Aorta (tissue), 5 donors: ENCODE measurements at places on chromosomes 7 and 10. TPM values are rescaled to one million over a fixed set of nuclear protein-coding genes. Genes with fewer than 3 reads are reported as not detected.

GRCh38 chr10:73641328-73642060 lies at the start of gene MYOZ1:
Gene MYOZ1, minus strand, starts transcription at chr10:73641474. Its CDS starts 1,457 bp downstream, at chr10:73640017.
- no peak for DNase-seq

DNA sequence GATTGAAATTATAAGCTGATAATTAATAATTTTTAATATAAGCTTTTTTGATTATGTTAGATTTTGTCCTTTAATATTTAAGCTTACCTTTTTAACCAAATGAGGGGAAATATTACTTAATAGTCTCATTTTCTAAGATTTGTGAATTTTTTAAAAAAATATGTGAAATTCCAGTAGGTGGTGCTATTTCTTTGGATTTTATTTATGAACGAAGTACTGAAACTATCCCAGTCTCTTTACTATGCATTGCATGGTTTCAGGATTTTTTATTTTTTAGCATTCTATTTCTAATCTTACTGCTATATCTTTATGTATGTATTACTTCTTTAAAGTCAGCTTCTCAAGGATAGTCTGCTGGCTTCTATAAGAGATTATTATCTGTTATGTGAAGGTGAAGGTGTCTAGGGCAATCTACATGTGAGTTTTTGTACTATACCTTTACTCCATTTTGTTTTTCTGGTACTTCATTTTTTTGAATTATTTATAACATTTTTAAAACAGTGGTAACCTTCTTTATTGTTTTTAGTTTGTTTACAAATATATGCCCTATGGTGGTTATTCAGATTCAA lies 78.3 kb downstream of the ATRNL1 start:
- no peak for DNase-seq

DNA sequence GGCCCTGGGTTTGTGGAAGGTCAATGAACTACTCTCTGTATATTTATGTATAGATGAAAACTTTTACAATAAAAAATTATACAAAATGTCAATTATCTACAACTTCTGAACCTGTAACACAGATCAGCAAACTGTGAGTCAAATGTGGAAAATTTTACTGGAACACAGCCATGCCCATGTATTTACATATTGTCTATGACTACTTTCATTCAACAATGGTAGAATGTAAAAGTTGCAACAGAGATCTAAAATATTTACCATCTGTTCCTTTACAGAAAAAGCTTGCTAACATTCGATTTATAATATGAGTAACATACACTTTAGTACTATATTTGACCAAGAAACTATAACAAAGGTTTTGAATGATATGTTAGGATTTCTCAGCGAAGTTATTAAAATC lies 481.6 kb downstream of the PARD3 start:
- DNase-seq, result no peak

- DNase-seq, result no peak
These were observed 75.9 kb downstream of the ELMO1 start for GRCh38 chr7:37372750-37373149.

- DNase-seq, result peak; percentile 69
These were observed 129.1 kb upstream of the CHST15 start for GRCh38 chr10:124222318-124222987.

DNA sequence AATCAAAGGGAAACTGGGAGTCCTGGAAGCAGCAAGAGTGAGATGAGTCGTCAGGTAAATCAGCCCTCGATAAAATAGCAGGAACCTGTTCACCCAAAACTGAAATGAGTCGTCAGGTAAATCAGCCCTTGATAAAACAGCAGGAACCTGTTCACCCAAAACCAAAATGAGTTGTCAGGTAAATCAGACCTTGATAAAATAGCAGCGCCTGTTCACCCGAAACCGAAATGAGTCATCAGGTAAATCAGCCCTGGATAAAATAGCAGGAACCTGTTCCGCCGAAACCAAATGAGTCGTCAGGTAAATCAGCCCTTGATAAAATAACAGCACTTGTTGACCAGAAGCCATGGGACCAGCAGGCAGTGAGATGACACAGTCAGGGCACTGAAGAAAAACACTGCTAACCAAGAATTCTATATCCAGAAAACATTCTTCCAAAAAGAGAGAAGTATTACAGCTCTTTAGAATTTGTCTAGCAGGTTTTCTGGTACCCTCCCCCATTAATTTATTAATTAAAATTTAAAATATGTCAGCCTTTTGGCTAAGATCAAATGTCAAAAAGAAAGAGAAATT lies 3.4 kb upstream of the CYP2E1 start:
- DNase-seq, result no peak

DNA sequence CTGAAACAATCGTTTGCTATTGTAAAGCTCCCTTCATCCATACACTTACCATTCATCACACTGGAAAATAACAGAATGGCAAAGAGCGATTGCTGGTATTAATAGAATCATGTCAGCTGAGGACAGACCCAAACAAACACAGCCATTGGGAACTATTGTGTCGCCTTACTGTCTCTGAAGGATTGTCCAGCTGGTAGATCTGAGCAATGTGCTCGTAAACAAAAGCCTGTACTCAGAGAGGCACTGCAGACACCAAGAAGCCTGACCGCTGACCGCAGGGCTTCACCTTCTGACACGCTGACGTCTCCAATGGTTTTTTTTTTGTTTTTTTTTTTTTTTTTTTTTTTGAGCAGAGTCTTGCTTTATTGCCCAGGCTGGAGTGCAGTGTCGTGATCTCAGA lies 151.0 kb upstream of the FRMD4A start:
- no peak for DNase-seq

DNA sequence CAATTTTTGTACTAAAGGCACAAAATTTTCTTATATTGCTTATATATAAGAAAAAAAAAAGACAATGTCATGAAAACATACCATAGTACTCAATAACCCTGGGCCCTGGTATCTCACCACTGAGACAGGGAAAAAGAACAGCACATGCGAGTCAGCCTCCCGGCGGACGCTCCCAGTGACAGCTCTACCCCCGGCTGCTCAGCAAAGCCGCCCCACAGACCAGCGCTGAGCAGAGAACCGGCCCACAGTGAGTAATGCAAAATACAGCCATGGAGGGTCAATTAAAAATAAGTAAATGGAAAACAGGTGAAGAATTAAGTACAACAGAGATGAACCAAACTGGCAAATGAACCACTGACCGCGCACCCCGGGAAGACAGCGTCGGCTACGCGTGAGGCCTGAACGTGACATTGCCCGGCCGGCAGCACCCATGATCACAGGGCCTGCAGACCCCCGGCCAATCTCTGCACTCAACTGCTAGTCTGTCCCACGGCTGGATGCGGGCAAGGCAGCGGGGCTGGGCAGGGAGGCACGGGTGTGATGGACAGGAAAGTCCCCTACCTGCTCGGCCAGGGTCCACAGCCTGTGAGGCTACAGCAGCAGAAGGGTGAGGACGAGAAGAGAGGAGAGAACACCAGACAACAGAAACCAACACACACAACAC lies 175.9 kb downstream of the ZMYND11 start:
- DNase-seq, result peak; percentile 61

- no peak for DNase-seq
These were observed 138.8 kb downstream of the SFMBT2 start for GRCh38 chr10:7272008-7272407.

- DNase-seq, result peak; percentile 95
These were observed 7.1 kb upstream of the AMZ1 start for GRCh38 chr7:2680792-2681490.

GRCh38 chr7:156640949-156641485 lies 443 bp downstream of the RNF32 start:
- no peak for DNase-seq

- DNase-seq, result no peak
These were observed 391.0 kb downstream of the SUGCT start for GRCh38 chr7:40525764-40526163.

DNA sequence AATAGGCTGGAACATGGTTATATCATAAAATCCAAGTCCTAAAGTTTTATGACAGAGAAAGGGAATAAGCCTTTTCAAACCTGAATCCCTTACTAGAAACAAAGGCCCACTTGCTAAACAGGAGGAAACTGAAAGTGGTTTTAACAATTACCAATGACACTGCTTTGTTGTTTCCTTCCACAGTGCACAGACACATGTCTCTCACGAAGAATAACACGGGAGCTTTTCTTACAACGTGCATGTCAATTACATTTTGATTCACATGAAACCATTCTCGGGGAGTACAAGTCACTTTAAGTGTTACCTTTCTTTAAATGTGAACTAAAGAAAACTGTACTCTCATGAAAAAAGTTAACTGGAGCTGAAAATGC lies 1.4 kb downstream of the MRPS33 start:
- no peak for DNase-seq

DNA sequence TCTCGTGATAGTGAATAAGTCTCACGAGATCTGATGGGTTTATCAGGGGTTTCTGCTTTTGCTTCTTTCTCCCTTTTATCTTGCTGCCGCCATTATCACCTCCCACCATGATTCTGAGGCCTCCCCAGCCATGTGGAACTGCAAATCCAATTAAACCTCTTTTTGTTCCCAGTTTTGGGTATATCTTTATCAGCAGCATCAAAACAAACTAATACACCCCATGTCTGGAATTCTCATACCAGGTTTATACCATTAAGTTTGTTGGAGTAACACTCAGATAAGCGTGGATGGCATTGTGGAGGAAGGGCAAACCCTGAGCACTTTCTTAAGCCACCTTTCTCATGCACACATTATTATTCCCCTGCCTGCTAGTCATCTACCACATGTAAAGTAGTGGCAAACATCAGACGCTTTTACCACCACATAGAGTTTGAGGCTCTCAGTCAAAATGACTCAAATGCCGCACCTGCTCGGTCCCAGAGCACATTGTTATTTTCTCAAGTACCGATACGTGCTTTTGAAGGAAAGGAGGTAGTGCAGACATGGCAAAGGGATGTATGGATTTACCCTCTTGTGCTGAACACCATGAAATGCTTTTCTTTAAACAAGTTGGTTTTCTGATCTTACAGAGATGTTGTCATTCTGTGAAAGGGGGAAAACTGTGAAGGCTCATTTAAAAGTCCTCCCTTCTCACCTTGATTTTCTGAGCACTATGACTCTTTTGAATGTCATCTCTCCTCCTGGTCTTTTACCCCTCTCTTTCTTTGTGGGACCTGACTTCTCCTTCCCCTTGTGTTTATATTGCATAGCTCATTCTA lies 429.7 kb downstream of the EXOC4 start:
- DNase-seq, result no peak

DNA sequence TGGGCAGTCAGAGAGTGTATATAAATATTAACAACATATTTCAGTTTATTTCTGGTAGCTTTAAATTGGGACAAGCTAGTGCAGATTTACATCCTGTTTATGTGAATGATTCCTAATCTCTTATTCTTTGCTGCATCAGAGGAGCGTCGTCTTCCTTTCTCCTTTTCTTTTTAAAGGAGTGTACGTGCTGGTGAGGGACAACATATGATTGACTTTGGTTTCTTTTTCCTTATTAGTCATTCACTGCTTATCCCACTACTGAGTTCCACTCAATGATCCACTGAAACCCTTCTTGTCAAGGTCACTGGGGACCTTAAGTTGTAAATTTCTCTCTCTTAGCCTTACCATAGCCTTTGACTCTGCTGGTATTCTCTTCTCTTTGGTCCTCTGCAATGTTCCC lies 116.3 kb downstream of the EXOC4 start:
- no peak for DNase-seq

GRCh38 chr7:46157931-46158330 lies 236.9 kb upstream of the IGFBP3 start:
- DNase-seq, result no peak

GRCh38 chr7:127755521-127755920 lies 103.5 kb downstream of the SND1 start:
- no peak for DNase-seq

GRCh38 chr7:31683445-31684225 lies 3.4 kb upstream of the PPP1R17 start:
- no peak for DNase-seq

DNA sequence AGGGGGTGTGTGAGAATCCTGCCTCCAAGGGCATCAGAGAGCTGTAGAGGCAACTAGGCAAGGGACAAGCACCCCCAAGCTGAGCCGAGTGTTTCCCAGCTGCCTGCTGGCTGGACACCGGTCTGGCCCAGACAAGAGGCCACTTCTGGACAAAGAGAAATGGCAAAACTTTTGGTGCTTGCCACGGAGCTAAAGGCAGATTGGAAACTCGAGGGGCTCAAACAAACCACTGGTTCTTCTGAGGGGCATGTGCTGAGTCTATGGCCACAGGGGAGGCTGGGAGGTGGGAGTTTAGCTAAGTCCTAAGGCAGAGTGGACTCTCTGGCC lies 66.5 kb upstream of the INPP5A start:
- peak; percentile 16 for DNase-seq

DNA sequence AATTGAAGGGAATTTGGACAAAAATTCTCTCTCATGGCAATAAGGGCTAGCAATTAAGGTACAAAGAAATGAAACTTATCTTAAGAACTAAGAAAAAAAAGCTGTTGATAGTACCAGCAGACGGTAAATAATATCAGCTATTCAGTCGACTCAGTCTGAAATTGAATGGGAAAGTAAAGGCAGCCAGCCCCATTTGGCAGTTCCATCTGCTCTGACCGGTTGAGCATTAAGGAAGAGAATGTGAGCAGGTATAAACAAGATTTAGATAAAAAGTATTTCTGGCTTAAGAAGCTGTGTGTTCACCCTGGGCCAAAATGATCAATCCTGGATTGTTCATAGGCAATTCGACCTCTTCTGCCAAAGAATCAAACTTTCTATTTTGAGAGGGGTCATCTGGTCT lies 154.6 kb upstream of the NPVF start:
- DNase-seq, result no peak

- peak; percentile 97 for DNase-seq
These were observed 35.8 kb downstream of the GPER1 start for GRCh38 chr7:1123715-1124114.

DNA sequence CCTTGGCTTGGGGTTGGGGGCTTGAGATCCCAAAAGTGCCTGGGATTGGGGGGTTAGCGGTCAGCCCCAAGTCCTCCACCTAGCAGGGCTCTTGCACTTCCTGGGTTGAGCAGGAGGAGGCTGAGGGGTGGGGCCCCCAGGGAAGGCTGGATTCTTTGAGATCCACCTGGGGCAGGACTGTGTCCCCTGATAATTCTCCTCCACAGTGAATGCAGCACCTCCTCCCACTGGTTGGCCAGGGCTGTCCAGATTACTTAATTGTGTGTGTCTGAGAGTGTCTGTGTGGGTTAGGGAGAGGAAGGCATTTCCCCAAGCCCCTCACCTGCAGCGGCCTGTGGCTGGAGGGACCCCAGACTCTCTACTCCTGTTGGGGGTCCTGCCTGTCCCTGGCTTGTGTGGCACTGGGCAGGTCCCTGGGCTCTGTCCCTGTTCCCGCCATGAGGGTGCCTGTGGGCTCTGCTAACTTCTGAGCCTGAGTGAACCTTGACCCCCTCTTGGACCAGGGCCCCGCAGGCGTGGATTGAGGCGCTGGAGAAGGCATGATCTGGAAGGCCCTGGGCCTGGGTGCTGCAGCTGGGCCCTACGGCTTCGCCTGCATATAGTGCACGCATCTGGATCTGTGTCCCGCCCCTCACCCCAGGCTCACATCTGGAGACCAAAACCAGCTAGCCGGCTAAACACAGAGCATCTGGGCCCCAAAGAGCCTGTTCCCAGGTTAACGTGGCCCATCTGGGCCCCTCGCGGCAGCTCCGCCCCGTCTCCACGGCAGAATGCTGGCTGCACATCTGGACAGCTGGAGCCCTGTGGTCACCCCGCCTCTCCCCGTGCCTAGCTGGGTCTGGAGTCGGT lies 10.4 kb downstream of the TMEM270 start:
- no peak for DNase-seq

GRCh38 chr10:71150796-71151195 lies 61.6 kb upstream of the UNC5B start:
- DNase-seq, result no peak

Gene SPDYE11
- not detected for total RNA-seq

Gene SLC13A1
- not detected for total RNA-seq

Gene UTF1
- total RNA-seq, result not detected

Gene TMEM184A
- 0.06 TPM for total RNA-seq

Gene ABCC2
- 4.5 TPM for total RNA-seq

Gene CALCR
- total RNA-seq, result not detected

Gene OR2A7
- 1.5 TPM for total RNA-seq

Gene PTN
- 6.4 TPM for total RNA-seq

Gene C10orf62
- total RNA-seq, result 0.42 TPM

Gene COL13A1
- 9.3 TPM for total RNA-seq
